Brain pericyte (primary cell): ENCODE measurements at places on chromosomes 7 and 10.

DNA sequence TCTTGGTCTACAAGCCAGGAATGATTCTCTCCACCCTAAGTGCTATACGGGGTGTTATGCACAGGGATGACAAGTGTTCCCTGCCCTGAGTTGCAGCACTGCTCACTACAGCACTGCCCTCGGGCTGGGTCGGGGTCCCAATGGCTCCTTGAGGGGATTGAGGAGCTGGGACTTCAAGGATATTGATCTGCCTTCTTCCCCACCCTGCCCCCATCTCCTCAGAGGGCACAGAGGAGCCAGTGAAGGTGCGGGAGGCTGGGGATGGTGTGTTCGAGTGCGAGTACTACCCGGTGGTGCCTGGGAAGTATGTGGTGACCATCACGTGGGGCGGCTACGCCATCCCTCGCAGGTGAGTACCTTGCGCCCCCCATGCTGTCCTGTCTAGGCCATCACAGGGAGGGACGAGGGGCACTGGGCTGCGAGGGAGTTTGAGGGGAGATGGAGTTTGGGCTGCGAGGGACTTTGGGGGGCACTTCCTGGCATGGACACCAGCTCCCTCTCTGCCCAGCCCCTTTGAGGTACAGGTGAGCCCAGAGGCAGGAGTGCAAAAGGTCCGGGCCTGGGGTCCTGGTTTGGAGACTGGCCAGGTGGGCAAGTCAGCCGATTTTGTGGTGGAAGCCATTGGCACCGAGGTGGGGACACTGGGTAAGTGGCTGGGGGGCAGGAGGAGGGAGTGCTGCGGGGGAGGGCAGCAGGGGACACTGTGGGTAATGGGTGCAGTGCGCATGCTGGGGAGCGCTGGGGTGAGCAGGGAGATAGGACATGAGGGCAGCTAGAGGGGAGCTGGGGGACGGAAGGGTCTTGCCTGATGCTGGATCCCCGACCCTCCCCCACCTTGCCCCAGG, 10.3 kb downstream of the FLNC start:
- no peak for DNase-seq

DNA sequence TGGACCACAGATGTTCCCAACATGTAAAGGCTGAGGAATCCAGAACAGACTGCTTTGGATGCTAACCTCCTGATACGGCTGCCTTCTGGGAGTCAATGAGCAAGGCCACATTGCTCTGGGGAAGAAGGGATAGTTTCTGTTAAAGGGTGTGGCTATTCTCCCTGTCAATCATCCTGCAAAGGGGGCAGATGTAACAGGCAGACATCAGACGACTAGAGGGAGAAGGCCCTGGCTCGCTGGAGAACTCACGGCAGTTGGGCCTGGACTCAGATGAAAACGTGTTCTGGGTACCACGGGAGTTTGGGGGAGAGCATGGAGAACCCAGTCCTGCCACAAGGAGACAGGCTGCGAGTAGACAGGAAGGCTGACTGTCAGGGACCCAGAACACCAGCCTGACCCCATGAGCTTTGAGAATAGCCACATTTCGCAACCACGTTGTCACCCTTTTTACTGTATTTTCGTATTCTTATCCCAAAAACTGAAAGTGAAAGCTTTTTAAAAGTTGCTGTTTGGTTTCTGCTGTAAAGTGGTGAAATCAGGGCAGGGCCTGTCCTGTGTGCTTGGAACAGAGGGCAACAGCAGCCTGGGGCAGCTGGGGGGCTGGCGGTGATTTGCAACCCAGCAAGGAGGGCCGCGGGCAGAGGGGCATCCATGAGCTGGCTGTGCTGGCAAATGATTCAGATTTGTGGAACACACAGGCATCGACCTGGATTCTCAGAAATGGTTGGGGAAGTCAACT, 95.3 kb downstream of the MYOF start:
- DNase-seq: no peak

DNA sequence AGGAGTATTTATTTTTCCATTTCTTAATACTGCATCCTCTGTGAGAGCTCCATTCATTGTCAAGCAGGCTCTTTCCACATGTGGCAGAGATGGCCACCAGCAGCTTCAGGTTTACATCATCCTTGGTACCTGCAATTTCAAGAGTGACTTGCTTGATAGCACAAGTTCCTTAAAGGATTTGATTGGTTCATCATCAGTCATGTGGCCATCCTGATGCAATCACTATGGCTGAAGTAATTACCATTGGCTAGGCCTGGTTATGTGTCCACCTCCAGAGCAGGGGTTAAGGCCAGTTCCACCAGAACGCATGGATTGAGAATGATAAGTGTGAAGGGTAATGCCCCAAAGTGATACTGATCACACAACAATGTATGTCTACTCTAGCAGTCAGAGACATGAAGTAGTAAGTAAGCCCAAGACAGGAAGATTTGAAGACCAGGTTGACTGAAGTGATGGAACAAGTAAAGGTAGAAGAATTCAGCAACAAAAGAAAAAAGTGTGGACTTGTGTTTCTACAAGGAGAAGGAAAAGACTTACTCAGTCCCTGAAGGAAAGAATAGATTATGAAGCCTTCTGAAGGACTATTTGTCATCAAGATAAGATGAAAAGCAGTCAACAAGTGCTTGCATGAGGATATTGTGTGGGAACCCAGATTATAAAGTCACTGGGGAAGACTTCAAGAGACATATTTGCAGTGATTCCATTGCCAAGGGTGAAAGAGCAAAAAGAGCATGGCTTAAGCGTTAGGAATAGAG, 26.4 kb upstream of the PRKAR2B start:
- no peak for DNase-seq

- no peak for DNase-seq
Observed at GRCh38 chr7:5065107-5065407, 19.4 kb downstream of the RBAK start.
